Sciatic nerve (tissue), 2 donors: ENCODE measurements at places on chromosomes 2 and 18. TPM values are rescaled to one million over a fixed set of nuclear protein-coding genes. Genes with fewer than 3 reads are reported as not detected.

The MC4R gene
- total RNA-seq, result not detected

The PMAIP1 gene
- total RNA-seq, result 1.2 TPM

GRCh38 chr18:13653746-13654433 is 72.5 kb downstream of the FAM210A start:
- DNase-seq, result no peak

GRCh38 chr2:181142514-181142913 is 162.1 kb downstream of the UBE2E3 start:
- DNase-seq, result no peak

GRCh38 chr2:241981076-241981700 is 111.7 kb downstream of the RTP5 start:
- peak; percentile 47 for DNase-seq

DNA sequence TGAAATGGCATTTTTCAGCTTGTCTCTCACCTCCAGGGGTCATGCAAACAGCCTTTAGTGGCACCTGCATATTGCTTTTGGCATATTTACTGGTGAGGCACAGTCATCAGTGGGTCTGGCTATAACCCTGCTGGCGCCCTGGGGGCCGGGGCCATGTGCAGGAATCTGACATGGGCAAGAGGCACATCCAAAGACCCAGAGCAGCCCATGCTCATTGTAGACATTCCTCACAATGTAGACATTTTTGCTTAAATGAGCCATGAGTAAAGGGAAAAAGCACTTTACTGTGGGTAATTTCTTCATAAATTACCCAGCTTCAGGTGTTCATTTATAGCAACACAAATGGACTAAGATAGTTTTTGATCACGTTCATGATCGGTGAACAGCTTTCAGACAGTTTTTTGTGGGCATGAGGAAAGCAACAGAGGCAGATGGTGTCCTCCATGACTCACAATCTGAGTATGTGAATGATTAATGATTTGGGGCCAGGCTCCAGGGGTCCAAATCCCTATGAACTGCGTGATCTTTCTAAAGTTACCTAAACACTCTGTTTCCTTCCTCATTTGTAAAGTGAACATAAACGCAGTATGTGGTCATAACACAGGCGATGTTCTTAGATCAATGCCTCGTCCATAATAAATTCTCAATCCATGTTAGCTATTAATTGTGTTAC is 85.8 kb downstream of the LIPG start:
- peak; percentile 33 for DNase-seq

- DNase-seq, result no peak
Observed at GRCh38 chr2:62966991-62967390, 83.6 kb upstream of the OTX1 start.

- DNase-seq, result peak; percentile 57
Observed at GRCh38 chr2:89763254-89763580, 1071.7 kb downstream of the RPIA start.

DNA sequence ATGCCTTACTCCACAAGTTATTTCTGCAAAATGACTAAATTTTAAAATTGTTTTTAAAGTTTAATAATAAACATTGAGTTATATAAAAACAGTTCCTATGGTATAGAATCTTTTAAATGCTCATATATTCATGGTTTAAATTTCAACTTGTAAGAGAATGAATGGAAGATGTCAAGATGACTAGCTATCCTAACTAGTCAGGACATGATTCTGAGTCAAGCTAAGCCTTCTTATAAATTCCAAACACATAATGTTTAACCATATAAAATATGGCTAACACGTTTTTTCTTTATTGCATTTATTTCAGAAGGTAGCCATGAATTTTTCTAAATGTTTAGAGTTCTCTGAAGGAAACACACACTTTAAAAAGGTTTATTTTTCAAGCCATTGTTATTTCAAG is 320.4 kb downstream of the CBLN2 start:
- DNase-seq, result no peak

- no peak for DNase-seq
Observed at GRCh38 chr2:241645056-241645914, 7.8 kb downstream of the ATG4B start.

DNA sequence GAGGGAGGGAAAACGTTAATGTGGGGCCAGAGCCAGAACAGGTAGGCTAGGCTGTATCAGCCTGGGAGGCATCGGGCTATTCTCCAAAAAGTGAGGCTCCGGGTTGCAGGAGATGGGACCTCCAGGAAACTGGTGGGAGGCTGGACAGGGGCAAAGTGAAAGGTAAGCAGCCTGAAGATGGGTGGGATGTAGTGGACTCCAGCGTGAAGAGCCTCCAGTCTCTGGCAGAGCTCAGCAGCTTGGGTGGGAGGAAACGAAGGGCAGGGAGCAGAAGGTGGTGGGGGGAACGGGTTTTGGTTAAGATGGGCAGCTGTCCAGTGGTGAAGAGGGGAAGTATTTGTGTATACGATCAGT is 3.1 kb upstream of the EMX1 start:
- DNase-seq, result no peak

DNA sequence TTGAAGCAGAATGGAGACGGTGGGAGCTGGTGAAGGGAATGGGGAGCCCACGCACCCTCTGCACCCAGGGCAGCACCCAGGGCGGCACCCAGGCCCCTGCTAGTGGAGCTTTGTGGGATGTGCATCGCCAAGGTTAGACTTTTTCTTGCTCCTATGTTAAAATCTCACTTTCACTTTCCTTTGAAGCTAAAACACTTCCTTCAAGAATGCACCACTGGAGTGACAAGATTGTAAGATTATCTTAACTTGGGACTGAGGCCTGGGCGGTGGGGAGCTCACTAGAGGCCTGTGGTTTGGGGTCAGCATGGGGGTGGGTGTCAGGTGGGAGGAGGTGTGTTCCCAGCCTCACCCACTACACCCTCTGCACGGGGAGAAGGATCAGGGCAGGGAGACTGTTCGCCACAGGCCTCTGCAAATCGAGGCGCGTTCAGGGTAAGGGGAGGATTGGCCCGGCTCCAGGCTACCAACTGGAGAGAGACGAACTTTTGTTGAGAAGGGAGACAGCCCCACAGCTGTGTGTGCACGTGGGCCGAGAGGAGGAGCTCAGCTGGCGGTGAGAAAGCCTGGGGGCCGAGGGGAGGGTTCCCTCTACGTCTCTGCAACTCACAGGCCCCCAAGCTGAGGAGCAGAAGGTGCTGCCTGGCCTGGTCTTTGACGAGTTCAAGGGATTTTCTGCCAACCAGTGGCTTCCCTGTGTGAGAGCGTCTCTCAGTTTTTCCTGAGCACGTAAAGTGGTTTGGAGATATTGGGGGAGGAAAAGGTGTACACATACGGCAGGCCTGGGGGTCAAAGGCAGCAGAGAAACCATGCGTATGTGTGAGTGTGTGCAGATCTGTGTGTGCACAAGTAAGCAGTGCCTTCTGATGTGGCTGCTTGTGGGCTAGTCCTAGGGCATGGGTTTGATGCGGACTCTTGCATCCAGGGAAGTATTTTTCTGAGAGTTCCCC is 147.7 kb downstream of the KLHL29 start:
- DNase-seq, result no peak

GRCh38 chr2:20565623-20566236 is 85.2 kb downstream of the HS1BP3 start:
- no peak for DNase-seq

GRCh38 chr2:137829251-137829650 is 135.0 kb upstream of the HNMT start:
- DNase-seq, result no peak

DNA sequence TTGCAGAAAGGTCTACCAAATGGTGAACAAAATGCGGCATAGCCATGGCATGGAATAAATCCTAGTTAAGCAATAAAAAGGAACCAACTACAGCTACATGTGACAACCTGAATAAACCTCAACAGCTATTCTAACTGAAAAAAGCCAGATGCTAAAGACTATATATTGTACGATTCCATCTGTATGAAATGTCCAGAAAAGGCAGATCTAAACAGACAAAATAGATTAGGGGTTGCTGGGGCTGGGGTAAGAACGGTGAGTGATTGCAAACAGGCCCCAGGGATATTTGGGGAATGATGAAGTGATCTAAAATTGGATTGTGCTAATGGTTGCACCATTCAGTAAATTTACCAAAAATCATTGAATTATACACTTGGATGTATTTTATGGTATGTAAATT is 2.8 kb downstream of the CCDC68 start:
- no peak for DNase-seq

DNA sequence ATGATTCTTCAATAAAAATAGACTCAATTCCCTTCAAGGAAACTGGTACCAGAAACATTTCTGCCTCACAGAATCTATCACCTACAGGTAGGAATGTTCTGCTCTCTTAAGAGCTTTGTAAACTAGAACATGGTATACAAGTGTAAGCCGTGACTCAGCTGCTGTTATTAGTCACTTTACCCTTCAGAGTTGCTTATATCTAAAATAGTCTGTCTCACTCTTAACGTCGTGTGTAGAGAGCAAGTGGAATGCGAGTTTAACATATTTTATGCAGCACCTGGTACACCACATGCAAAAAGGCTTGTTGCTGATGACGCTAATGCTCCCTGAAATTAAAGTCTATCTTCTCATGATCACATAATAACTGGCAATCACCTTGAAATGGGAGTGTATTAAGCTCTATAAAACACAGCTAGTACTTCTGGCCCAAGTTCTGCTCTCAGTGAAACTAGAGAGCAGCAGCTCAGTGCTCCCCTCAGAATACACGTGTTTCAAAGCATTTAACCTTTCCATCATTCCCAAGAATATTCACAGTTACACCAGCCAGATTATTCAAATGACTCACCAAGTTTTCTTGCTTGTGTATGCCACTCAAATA is 420.0 kb downstream of the ZEB2 start:
- no peak for DNase-seq

DNA sequence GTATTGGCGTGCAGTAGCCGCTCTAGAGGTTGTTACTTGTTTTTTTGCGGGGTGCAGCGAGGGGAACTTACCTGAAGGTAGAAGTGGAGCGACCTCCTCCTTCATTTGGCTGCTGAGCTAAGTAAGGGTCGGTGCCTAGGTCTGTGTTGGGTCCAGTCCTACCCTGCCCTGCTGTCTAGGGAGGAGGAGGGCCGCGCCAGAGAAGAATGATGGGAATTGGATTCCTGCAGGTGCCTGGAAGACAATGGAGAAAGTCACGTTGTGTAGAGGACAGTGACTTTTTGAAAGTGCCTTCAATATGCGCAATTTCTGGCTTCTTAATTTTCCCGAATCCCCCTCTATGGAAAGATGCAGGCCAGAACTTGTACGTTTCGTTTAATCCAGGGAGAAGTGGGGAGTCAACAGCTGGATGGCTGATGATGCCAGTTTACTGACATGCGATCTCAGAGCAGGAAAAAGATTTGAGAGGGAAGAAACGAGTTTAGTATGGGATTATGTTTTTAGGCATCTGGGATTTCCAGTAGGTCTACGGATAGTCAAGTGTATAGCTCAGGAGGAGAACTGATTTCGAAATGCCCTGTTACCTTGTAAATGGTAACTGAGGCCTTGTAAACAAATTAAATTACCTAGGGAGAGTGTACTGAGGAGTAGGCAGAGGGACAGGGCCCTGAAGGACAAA is 653 bp downstream of the MRPS9 start:
- no peak for DNase-seq

GRCh38 chr2:84849271-84849952 is 31.5 kb downstream of the TRABD2A start:
- DNase-seq, result peak; percentile 15

GRCh38 chr2:181851726-181852125 is 39.8 kb upstream of the ITPRID2 start:
- no peak for DNase-seq

GRCh38 chr2:62270728-62271127 is 74.8 kb downstream of the B3GNT2 start:
- peak; percentile 81 for DNase-seq

DNA sequence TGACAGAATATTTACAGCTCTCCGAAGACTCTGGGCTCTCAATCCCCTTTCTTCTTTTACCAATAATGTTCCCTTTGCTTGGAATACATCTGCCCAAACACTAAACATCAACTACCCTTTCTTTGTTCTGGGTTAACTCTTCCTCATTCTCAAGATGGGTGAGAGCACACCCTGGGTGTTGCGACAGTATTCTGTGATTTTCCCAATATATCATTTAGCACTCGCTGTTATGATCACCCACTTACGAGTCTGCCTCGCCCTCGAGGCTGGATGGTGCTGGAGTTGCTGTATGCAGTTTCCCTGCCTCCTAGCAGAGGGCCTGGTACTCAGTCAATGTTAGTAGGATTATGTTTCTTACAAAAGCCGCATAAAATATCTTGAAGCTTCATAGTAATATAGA is 93.2 kb downstream of the SOCS6 start:
- DNase-seq, result no peak

DNA sequence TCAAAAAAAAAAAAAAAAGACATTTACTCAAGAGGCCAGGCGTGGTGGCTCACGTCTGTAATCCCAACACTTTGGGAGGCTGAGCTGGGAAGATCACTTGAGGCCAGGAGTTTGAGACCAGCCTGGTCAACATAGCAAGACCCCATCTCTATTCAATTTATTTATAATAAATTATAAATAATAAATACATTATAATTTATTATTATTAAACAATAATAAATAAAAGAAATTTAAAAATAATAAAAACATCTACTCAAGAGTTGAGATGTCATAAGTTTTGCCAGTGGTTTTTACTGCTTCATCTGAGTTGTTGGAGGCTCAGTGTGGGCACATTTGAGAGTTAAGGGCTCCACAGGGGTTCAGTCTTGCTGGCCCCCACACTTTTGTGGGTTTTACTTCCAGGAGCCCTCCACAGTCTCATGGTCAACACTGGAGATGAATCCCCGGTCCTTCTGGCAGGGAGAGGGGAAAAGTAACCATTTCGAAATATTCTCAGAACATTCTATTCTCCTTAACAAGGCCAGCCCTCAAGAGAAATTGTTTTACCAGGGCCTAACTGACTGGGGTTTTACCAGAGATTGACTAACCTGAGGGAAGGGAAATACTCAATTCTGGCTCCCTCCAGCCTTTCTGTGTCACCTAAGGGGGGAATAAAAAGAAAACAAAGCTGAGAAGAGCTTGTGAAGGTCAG is 51.6 kb upstream of the NCOA1 start:
- DNase-seq, result no peak

DNA sequence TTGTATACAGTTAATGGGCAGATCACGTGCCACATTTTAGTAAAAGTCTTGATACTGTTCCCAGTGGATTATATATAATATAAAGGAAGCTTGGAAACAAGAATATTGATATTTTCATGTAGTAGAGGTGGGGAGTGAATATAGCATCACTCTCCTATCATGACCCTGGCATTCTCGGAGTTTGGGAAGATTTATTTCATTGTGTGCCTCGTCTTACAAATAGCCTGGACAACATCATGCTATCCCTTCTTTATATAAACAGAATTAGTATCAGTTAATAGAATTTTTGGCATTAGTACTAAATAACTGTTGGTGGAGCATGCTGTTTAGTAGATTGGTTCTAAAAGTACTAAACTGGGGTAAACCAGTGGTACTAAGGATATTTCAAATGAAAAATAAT is 212.0 kb upstream of the BOD1L2 start:
- no peak for DNase-seq
